ENCODE measurements at places on chromosomes 4 and X.

- DNase-seq: no peak
Observed at GRCh38 chr4:1090465-1091440, 22.6 kb downstream of the RNF212 start.

DNA sequence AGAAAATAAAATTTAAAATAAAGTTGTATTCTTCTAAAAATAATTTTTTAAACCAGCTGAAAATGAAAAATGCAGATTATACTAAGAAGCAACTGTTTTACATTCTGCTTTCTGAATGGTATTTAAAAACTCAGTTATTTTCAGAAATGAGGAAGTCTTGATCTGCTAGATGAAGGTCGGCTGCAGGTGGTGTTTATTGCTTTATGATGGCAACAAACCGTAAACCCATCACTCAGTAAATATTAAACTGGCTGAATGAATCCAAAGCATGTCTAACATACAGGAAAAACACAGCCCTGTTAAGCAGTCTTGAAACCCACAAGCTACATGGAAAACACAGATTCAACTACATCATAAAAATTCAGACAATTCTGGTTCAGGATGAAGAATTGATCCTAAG, 29.3 kb downstream of the DYNLT3 start:
- no peak for DNase-seq

DNA sequence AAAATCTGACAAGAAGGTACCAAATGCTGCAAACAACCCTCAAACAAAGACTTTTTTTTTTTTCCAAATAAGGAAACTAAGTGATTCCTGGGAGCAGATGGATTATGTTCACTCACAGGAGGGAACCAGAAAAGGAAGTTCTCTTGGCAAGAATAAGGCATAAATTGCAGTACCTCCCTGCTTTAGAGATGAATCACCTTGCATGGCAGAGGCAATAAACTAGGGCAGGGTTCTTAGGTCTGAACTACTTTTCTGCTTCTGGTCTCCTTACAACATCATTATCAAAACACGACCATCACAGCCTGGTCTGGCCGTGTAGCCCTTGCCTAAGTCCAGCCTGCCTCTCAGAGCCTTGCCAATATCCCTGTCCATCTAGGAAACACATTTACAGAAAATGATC, 6.3 kb downstream of the TMEM31 start:
- no peak for DNase-seq

- no peak for DNase-seq
Observed at GRCh38 chrX:21840193-21840545, 752 bp downstream of the MBTPS2 start.

DNA sequence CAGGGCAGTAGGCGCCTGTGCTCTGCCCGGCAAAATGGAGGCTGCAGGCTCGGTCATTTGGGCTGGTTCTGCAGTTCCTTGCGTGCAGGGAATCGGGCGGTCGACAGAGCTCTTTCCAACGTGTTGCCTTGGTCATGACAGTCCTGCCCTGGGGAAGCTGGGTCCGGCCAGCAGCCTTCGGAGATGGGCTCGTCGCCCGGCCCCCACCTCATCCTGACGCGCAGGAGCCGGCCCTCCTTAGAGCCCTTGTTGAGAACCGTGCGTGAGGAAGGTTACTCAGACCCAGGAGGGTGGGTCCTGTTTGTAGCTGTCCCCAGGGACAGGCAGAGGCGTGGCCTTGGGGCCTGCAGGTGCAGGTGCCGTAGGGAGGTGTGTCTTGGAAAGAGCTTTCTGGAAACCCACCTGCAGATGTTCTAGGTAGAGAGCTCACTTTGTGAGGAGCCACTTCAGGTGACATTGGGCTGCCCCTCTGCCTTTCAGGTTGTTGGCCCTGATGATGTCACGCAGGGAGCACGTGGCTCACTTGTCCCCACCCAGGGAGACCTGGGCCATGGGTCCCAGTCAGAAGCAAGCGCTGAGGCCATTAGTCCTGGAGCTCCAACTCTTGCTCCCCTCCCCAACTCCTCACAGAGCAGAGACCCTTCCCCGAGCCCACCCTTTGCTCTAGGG, 15.2 kb upstream of the HGFAC start:
- DNase-seq: no peak

DNA sequence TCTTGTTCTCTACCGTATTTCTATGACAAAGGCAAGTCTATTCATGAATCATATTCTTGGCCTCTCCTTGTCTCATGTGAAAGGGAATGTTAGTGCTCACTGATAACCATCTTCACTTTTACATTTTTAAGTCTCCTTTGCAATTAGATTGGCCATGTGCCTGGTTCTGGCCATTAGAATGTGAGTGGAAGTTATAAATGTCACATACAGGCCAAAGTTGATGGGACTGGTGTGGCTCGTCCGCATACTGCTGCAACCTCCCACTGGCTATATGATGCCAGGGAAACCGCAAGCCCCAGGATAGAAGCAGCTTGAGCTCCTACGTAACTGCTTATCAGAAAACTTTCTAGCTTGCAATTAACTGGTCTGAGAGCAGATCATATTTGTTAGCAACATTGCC, 86.1 kb downstream of the MAGEC1 start:
- no peak for DNase-seq

GRCh38 chrX:150766351-150767044, 73.3 kb downstream of the MTMR1 start:
- no peak for DNase-seq

DNA sequence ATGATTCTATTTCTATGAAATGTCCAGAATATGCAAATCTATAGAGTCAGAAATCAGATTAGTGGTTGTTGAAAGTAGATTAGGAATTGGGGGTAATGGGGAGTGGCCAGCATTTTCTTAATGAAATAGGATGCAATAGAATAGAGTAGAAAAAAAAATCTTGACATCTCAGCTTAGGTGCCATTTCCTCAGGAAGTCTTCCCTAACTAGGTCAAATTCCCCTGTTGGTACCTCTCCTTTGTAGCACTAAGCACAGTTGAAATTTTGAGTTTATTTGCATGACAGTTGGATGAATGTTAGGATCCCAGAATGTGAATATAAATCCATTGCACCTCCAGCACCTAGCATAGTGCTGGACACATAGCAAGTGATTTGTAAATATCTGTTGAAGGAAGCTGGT, 30.0 kb upstream of the PDK3 start:
- DNase-seq: no peak

DNA sequence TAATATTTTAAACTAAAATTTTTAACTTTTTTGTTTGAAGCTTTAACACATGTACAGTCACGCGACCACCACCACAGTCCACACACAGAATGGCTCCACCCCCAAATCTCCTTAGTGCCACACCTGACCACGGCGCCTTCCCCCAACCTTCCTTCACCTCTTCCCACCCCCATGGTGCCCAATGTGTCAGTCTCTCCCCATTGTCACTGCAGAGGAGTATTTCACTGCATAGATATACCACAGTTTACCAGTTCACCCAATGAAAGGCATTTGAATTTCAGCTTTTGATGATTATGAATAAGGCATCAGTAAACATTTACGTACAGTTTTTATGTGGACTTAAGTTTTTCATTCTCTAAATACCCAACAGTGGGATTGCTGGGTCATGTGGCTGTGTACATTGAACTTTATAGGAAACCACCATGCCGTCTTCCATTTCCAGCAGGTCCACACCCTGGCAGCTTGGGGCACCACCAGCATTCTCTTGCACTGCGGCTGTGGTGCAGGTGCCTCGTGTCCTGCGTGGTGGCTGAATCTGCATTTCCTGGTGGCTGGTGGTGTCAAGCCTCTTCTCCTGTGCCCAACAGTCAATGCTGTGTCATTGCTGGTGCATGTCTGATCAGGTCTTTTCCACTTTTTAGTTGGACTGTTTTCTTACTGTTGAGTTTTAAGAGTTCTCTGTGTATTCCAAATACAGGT, 49.0 kb downstream of the CPLX1 start:
- no peak for DNase-seq

- no peak for DNase-seq
Observed at GRCh38 chrX:641671-642435, 11.3 kb downstream of the SHOX start.

- no peak for DNase-seq
Observed at GRCh38 chrX:85859426-85859825, 187.9 kb downstream of the CHM start.

DNA sequence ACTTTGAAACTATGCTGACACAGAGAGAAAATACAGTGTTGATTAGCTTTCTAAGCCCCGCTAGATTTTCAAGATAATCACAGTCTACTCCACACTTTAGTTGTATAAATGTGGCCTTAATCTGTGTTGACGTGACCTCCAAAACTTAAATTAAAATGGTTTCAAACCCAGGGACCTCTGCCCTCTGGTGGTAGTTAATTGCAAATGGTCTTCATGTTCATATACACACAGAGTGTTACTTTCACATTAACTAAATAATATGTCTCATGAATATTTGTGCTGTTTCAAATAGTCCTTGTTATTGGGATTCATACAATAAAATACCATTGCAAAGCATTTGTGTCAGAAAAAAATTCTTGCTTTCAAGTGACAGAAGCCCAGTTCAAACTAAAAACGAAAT, 64.3 kb downstream of the TASL start:
- DNase-seq: no peak

GRCh38 chr4:145566086-145566708, 53.0 kb upstream of the MMAA start:
- DNase-seq: no peak

- DNase-seq: no peak
Observed at GRCh38 chr4:100843910-100844309, 326.1 kb upstream of the EMCN start.

DNA sequence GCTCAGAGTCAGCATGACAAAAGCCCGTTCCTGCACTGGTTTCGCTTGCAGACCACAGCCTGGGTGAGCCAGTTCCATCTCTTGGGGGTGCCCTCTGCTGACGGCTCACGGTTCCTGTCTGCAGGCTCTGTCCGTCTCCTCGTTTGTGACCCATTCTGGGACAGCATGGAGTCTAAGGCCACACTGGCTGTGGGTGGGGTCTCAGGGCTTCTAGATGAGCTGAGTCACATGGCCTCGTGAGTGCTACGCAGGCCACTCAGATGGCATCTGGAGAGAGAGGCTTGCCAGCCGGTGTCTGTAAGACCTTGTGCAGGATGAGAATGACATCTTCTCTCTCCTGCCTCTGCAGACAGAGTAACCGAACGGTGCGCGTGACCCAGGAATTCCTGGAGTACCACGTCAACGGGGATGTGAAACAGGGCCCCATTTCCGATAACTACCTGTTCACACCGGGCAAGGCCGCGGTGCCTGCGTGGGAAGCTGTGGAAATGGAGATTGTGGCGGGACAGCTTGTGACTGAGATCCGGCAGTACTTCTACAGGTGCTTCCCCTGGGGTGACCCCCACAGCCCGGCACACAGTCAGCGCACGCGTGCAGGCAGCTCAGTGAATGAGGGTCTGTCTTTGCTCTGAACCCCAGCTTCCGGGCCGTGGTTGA, 31.6 kb upstream of the MRFAP1 start:
- no peak for DNase-seq

DNA sequence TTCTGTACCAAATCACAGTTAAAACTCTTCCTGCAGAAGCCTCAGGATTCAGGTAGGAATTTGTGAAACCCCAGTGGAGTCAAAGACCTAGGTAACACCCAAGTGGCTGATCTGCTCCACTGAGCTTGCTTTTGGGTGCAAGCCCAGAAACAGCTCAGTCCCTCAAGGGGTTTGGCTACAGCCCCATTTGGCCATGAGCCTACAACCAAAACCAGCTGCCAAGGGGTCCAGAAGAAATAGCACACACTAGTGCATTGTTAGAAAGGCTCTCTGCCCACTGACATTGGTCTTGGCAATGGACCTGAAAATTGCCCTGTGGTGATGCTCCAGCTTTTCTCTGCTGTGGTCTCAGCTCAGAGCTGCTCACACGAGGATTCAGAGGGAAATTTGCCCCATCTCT, 577.4 kb upstream of the INTU start:
- no peak for DNase-seq

GRCh38 chr4:107733431-107733925, 13.4 kb upstream of the PAPSS1 start:
- DNase-seq: no peak

DNA sequence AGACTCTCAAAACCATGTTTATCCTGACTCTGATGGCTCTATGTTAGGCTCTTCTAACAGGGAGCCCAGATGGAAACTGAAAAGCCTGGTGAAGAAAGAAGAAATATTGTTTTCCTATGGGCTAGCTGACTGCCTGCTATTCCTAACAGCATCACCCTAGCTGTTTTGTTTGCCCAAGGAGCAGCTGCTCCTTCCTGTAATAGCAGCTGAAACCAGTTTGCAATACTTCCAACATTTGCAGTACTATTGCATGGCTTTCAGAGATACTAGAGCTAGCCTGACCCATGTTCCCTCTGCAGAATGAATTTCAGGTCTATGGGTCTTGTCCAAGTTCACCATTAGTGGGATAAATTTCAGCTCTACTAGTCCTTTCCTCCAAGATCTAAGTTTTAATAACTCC, 495.2 kb downstream of the INPP4B start:
- DNase-seq: no peak

DNA sequence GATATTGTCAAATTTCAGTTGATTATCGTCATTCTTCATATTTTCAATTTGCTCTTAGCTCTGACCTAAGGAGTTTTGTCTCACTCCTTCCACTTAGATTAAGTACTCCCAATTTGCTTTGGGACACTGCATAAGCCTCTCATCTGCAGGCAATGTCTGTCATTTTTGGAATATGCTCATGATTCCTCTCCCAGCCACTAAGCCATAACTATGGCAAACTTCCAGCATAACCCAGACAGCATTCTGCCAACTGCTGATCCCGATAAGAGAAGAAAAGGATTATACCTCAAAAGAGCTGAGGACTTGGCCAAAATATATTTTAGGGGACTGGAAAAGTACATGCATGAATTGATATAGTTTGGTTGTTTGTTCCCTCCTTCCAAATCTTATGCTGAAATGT, 444.4 kb downstream of the GABRG1 start:
- no peak for DNase-seq

GRCh38 chr4:77538574-77539157, 67.0 kb upstream of the CXCL13 start:
- DNase-seq: no peak
